ENCODE measurements at places on chromosomes 5 and 9.

DNA sequence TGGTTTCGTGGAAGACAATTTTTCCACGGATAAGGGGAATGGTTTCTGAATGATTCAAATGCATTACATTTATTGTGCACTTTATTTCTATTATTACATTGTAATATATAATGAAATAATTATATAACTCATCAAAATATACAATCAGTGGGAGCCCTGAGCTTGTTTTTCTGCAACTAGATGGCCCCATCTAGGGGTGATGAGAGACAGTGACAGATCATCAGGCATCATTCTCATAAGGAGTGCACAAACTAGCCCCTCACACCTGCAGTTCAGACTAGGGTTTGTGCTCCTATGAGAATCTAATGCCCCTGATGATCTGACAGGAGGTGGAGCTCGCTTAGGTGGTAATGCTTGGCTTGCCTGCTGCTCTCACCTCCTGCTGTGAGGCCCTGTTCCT, 6.4 kb downstream of the ISCA1 start:
- DNase-seq, result peak; percentile 3

DNA sequence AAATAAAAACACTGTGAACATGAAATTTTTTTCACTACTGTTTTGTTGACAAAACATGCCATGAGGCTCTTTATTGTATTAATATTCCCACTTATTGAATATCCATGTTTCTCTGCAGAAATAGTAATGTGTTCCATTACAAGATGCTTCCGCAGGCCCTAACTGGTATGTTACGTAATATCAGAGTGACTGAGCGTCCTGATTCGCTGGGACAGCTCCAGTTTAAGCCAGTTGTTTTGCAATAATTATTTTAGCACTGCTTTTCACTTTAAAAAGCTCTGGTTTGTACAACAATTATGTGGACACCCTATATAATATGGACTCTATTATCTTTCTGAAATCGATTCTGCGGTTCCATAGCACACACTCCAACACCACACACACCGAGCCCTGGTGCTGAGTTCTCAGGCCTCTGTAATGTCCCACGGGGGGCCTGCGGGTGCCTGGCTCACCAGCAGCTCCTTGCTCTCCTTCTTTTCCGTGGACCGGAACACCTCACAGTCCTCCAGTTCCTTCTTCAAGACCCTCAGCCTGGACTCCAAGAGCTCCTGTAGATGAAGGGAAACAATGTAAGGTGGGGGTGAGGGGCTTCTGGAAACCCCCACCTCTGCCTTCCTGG, 1.8 kb downstream of the TRIM7 start:
- no peak for DNase-seq

GRCh38 chr9:80020056-80020455, 448.3 kb downstream of the TLE4 start:
- DNase-seq, result no peak

GRCh38 chr9:113152699-113153098, 1.9 kb downstream of the SLC31A2 start:
- no peak for DNase-seq

GRCh38 chr9:4095484-4095883, 204.4 kb downstream of the GLIS3 start:
- no peak for DNase-seq

- no peak for DNase-seq
Measured at GRCh38 chr9:97906236-97906831, 16.0 kb downstream of the TRMO start.

- DNase-seq, result no peak
Measured at GRCh38 chr9:85040146-85040545, 370.6 kb downstream of the NTRK2 start.

- no peak for DNase-seq
Measured at GRCh38 chr9:108400297-108400696, 455.5 kb downstream of the ACTL7B start.

GRCh38 chr5:6717687-6718086, 4.5 kb downstream of the TENT4A start:
- DNase-seq, result no peak

- DNase-seq, result no peak
Measured at GRCh38 chr9:26750162-26750561, 142.4 kb downstream of the CAAP1 start.

DNA sequence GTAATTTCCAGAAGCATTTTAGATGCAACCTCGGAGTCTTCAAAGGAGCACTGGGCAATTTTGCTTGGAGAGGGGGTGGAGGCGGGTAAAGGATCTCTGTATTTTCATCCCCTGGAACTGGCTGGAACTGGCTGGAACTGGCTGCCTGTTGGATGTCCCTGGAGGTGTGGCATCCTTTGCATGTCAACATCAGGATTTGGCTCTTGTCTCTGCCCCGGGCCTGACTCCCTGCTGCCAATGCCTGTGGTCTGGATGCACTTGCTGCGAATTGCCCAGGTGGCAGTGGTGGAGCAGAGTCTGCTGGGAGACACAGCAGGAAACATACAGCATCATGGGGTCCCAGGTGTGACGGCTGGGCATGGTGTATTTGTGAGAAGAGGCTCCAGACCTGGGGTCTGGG, 391.3 kb downstream of the GADD45G start:
- no peak for DNase-seq

DNA sequence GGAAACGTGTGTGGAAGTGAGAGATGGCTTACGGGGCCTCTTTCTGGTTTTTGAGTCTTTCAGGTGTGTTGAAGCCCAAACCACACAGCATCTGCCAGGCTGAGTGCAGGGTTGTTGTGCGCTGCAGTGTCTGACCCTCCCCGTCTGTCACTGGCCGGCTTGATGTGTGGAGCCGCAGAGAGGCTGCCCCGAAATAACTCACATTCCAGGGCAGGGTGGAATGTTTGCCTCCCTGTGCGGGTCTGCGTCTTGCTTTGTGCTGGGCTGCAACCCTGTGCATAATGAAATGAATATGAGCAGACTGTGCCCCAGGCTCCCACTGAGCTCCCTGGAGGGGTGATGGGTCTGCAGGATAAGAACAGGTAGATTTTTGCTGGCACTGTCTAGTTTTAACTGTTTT, 9.9 kb upstream of the PLEKHG4B start:
- peak; percentile 64 for DNase-seq

DNA sequence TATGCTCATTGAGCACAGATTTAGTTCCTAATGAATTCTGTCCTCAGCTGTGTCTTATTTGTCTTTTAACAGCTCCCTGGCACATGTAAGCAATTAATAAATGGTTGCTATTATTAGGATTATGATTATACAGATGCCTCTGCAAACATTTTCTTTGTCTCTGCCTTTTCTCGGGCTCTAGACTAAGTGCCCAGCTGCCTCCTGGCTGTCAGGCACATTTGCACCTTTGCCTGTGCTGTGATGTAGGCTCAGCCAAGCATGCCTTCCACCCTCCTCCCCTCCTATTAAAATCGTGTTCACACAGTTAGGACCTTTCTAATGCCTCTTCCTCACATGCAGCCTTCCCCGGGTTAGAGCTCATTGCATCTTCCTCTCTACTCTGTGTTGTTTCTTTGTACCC, 25.7 kb downstream of the NPR3 start:
- no peak for DNase-seq

- DNase-seq, result no peak
Measured at GRCh38 chr9:88738709-88739108, 203.7 kb downstream of the NXNL2 start.

DNA sequence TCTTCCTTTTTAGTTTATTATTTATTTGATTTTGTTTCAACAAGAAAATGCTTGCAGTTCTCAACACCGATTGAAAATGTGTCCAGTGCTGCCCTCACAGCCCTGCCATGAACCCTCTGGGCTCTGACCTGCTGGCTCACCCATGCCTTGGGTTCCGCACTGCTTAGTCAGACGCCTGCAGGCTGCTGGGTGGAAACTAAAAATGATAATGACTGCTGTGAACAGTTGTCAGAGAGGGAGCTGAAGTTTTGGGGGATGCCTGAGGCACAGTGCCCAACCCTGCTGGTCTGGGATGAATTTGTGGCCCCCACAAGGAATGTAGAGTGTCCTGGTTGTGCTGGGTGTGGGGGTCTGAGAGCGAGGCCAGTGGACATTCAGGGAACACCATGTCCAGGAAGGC, 22.2 kb upstream of the CFAP157 start:
- no peak for DNase-seq

DNA sequence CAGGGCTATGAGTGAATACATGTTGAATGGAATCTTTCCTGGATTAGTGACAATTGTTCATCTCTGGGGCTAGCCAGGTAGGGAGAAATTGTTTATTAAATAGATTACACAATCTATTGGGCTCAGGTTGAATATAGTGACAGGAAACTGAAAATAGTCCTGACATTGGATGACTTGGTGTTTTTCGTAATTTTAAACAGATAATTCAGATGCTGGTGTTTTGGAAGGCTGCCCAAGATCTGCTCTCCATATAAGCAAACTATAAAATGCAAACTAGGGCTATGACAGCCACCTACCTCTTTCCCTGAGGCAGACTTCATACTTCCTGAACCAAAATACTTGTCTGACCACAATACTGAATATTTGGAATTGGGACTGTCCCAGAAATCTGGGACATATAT, 99.1 kb downstream of the ENC1 start:
- DNase-seq, result no peak

DNA sequence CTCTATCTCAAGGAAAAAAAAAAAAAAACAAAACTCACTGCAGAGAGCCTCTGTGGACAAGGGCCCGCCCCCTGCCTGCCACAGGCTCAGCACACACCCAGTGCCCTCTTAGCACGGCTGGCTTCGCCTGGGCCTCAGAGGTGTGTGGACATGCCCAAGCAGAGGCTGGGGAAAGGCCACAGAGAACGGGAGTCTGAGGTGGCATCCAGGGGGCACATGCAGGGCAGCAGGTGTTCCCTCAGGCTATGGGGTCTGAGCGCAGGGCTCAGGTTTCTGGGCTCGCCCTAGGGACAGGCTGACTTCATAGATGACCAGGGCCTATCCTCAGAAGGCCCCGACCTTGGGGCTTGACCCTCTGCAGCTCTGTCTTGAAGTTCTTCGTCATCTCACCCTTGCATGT, 138.7 kb downstream of the ZNF354C start:
- DNase-seq, result no peak

- DNase-seq, result no peak
Measured at GRCh38 chr5:9375756-9376155, 170.1 kb downstream of the SEMA5A start.

All from HT-29 (cell line).